Activated T-cell treated with anti-CD3 and anti-CD28 coated beads for 24 hours (primary cell): ENCODE measurements at places on chromosomes 16 and 17.
A peak's percentile ranks its signal among the peaks of the same experiment; 100 is the strongest.

DNA sequence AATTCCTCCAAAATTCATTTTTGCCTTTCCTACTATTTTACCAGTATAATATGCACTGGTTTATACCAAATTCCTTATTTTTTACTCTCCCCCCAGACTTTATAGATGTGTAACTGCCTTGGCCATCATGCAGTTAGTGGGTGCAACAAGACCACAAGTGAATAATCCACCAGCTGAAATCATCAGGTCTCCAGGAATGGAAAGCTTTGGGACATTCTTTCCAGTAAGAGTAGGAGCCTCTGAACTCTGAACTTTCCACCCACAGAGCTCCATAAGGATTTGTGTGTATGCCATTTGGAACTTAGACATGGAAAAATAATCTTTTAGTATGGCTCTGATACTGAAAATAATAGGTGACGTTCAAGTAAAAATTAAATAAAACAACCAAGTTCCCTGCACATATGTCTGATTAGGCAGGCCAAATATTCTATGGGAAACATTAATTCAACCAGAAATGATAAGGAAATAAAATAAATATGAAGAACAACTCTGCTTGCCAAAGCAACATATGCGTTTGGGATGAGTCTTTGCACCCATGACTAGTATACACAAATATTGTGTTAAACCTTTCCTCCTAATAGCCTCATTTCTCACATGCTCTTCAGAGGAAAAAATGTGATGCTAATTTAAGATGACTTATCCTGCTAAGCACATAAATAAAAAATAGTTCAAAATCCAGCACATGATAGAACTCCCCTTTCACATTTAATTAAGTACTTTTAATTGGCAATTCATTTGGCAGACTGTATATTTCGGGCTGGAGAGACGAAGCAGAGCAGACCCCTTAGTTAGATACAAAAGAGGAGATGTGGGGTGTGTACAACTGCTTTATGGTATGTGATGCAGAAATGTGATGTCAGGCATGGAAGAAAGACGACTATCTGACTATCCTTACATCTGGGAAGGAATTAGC, 11.6 kb upstream of the LYRM9 start:
- no peak for DNase-seq

- no peak for DNase-seq
Observed at GRCh38 chr16:70342016-70342415, 4.7 kb upstream of the DDX19A start.

GRCh38 chr17:82101767-82102679, 4.0 kb upstream of the FASN start:
- DNase-seq = no peak

GRCh38 chr16:77788181-77789084, at the start of gene VAT1L:
Gene VAT1L, plus strand, starts transcription at chr16:77788564. Its CDS starts 119 bp downstream, at chr16:77788683.
- DNase-seq = no peak

DNA sequence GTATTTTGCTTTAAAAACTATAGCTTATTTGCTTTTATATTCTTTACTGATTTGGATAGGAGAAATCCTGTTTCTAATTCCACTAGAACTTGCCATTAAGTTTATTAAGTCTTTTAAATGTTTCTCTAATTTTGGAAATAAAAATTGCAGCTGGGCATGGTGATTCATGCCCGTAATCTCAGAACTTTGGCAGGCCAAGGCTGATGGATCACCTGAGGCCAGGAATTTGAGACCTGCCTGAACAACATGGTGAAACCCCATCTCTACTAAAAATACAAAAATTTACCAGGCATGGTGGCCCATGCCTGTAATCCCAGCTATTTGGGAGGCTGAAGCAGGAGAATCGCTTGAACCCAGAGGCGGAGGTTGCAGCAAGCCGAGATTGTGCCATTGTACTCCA, 30.7 kb downstream of the DNAH17 start:
- no peak for DNase-seq

GRCh38 chr17:50824429-50824828, 11.0 kb upstream of the WFIKKN2 start:
- no peak for DNase-seq

DNA sequence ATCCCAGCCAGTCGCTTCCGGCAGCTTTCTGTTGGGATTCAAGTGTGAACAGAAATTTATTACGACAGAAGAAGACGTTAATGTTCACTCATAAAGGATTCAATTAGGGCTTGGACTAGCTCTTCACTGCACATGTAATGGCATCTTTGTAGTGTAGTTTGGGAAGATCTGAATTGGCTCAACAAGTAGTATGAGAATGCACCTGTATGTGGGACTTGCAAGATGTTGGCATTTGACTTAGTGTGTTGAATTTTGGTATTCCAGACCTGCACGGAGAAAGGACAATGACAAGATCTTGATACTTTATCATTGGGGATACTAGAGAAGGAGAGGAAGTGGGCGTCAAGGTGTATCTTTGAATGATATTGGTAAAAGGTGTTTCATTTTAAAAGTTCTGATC, 1.2 kb downstream of the PSMD11 start:
- no peak for DNase-seq

GRCh38 chr16:84788920-84789391, 30.8 kb upstream of the CRISPLD2 start:
- DNase-seq = no peak

- DNase-seq = no peak
Observed at GRCh38 chr17:3026125-3026855, 37.1 kb downstream of the OR1D5 start.

DNA sequence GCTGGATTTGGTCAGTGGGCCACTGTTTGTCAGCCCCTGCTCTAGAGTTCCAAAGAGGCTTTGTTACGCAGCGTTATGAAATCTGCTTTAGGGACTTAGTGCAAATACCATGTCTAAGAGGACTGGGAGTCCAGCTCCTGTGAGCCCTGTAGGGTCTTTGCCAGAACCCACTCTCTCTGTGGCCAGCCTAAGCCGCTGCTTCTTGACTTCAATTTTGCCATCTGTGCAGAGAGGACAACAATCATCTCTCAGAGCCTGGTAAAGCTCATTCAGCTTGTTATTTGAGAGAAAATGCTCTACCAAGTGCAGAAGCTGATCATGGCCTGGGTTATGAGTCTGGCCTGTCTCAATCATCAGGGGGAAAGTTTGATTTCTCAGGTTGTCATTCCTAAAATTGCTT, 17.9 kb downstream of the CA10 start:
- DNase-seq = no peak

GRCh38 chr16:54006693-54007092, 279.9 kb downstream of the IRX3 start:
- no peak for DNase-seq

- DNase-seq = no peak
Observed at GRCh38 chr17:83187782-83188311, 108.4 kb downstream of the METRNL start.

DNA sequence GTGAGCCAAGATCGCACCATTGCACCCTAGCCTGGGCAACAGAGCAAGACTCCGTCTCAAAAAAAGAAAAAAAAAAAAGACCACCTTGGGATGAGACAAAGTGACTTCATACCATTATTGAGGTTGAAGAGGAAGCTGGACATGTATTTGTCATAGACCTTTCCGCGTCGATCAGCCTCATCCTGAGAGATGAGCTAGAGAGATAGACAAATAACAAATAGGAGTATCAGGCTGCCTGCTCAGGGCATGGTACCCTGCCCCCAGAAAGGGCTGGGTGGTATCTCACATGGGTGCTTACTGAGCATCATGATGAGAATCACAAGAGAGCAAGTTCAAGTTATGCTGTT, 22.1 kb downstream of the CNTNAP1 start:
- DNase-seq = no peak

- DNase-seq = no peak
Observed at GRCh38 chr16:72923757-72924156, 124.2 kb downstream of the ZFHX3 start.

- no peak for DNase-seq
Observed at GRCh38 chr16:73067671-73068540, 20.0 kb upstream of the ZFHX3 start.

DNA sequence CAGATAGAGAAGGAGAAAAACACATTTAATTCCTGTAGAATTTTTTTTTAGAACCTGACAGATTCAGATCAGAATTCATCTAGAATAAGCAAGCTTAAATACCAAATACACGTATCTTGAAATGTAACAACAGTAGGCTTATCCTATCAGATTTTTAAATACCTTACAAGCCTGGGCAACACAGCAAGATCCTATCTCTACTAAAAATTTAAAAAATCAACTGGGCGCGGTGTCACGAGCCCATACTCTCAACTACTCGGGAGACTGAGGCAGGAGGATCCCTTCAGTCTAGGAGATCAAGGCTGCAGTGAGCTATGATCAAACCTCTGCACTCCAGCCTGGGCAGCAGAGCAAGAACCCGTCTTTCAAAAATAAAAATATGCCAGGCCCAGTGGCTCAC, 13.5 kb downstream of the ACOX1 start:
- DNase-seq = no peak

DNA sequence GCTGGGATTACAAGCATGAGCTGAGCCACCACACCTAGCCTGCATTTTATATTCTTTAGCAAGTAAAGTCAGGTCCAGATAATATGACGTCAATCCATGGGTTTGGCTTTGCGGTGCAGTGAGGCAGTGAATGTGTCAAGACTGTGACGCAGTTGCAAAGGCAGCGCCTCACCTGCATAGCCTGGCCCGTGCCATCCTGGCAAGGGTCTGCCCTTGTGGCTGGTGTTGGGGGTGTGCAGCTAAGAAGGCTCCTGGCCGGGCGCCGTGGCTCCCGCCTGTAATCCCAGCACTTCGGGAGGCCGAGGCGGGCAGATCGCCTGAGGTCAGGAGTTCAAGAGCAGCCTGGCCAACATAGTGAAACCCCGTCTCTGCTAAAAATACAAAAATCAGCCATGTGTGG, 7.0 kb downstream of the PDF start:
- no peak for DNase-seq

- no peak for DNase-seq
Observed at GRCh38 chr16:89064606-89065457, 28.8 kb upstream of the ACSF3 start.

- DNase-seq = no peak
Observed at GRCh38 chr16:74111456-74111982, 185.1 kb upstream of the PSMD7 start.

DNA sequence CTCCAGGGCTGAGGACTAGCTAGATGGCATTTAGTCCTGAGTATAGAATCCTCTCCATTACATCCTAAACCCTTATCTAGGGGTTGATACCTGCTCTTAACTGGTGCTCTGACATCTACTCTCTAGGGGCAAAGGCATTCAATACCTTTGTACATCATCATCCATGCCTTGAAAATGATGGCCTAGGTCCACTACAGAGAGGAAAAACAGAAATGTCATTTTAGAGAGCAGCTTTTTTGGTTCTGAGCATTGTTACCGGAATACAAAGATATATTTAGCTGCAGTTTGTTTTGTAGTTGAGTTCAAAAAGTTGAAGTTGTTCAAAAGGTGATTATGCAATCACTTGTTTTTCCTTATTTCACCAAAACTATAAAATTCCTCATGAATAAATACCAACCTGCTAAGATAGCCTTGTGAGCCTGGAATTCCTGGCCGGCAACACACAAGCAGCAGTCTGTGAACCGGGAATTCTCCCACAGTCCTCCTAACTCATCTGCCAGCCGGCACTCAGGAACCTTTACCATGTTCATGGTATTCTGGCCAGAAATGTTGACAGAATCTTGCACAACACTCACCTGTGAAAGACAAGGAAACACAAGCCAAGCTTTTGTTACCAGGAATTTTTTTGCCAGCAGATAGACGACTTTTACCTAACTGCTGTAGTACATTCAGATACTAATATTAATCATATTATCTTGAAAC, 35.4 kb downstream of the NXPH3 start:
- DNase-seq = no peak

DNA sequence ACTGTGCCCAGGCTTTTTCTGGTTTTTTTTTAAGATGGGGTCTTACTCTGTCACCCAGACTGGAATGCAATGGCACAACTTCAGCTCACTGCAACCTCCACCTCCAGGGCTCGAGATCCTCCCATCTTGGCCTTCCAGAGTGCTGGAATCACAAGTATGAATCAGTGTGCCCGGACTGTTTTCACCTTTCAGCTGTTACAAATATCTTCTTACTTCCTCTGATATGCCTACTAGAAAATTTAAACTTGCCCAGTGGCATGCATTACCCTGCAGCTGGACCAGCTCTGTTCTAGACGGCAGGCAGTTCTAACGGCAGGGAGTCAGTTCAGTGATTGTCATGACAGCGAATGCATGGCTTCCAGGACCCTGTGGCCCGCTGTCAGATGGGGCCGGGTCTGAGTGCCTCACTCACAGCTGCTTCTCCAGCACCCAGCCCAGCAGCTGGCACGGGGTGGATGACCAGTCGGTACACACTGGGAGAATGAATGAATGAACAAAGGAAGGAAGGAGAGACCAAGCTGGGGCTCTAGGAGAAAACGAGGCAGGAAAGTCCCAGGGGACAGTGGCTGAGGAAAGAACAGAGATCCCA, 28.0 kb upstream of the LITAF start:
- no peak for DNase-seq

- DNase-seq = no peak
Observed at GRCh38 chr17:27554911-27555310, 76.1 kb upstream of the LGALS9 start.

DNA sequence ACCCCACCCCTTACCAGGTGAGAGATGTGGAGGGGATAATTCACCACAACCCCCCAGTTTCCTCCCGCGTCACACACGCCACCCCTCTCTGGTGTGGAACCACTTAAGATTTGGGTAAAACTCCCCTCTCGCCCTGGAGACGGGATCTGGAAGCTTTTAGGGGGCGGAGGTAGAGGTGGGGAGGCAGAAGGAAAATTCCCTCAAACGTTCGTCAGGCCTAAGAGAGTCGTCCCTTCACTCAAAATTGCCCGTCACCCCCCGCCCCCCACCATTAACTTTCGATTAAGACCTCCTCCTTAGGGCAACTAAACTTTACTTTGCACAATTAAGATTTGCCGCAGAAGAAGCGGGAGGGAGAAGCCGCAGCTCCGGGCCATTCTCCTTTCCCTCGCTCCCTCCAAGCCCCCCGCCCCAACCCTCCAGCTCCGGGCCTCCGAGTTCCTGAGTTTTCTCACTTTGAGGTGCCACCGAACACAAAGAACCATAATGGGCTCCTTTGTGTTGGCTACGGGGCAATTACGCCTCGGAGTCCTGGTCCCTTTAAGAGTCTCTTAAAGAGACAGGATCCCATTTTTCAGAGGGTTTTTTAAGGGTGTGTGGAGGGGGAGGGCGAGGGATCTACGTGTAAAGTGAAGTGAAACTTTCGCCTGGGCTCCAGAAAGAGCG, 985 bp upstream of the FZD2 start:
- DNase-seq = no peak

- DNase-seq = no peak
Observed at GRCh38 chr17:20210614-20211013, 201.5 kb downstream of the SPECC1 start.

GRCh38 chr17:40427002-40427491, 9.4 kb upstream of the TOP2A start:
- DNase-seq = no peak

- DNase-seq = no peak
Observed at GRCh38 chr17:82650723-82651122, 2.5 kb upstream of the WDR45B start.

DNA sequence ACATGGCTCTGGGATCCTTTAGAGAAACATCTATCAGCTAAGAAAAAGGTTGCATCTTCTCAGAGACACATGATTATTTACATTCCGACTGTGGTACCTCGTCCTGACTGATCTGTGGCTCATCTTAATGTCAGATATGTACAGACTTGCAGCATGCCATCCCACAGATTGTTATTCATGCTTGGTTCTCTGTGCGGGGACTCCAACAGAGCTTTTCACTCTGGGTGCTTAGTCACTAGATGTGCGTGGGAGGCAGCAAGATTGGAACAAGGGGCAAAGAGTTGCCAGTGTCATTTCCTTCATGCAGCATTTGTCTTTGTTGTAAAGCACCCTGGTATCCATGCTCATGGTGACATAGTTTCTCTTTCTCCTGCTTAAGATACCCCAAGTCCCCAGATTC, 179.1 kb upstream of the CACNG5 start:
- DNase-seq = peak; percentile 61
